Glutamatergic neuron (in vitro differentiated cells): ENCODE measurements at places on chromosomes 13 and 19.

GRCh38 chr19:7159105-7159933, 89.8 kb downstream of the ZNF557 start:
- no peak overlapping the region for H3K4me3 ChIP-seq
- no peaks in the 10 kb centered on the region for H3K27me3 ChIP-seq
- no peak overlapping the region for H3K27ac ChIP-seq

GRCh38 chr13:27355894-27356293, 68.5 kb upstream of the GTF3A start:
- H3K27ac ChIP-seq, result no peak overlapping the region
- no peak overlapping the region for H3K4me3 ChIP-seq
- H3K4me1 ChIP-seq, result peaks cover 10% of the 10 kb centered on the region
- DNase-seq, result no peak

DNA sequence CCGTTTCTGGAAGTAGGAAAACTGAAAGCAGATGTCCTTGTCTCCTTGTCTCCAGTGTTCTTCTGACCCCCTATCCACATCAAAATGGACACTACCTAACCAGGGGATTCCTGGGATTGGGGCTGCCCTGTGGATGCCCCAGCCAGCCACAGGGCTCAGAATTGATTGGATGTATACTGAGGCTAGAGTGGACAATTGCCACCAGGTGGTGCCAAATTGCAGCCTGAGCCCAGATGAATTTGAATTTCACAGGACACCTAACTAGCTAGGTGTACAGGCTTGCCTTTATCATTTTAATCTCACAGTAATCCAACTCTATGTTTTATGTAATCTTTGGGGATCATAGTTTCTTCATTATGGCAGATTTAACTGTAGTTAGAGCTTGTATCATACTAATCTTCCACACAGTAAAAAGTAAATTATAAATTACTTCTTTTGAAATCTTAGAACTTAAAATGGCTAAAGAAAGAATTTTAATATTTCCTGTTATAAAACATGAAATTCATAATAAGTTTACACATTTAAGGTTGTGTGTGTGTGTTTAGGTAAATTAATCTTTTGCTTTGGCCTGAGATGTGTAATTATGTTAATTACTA, 58.0 kb downstream of the PIBF1 start:
- no peaks in the 10 kb centered on the region for H3K4me1 ChIP-seq
- peak; percentile 57 for DNase-seq
- H3K27me3 ChIP-seq, result no peaks in the 10 kb centered on the region
- peaks cover 4% of the 10 kb centered on the region for H3K36me3 ChIP-seq

- H3K4me3 ChIP-seq, result no peak overlapping the region
- H3K27me3 ChIP-seq, result no peaks in the 10 kb centered on the region
- H3K4me1 ChIP-seq, result peaks cover 8% of the 10 kb centered on the region
- no peak for DNase-seq
- H3K27ac ChIP-seq, result peak overlapping the region; percentile 50
These were observed 56.5 kb downstream of the INTS6 start for GRCh38 chr13:51396352-51396751.

- H3K27ac ChIP-seq, result no peak overlapping the region
- no peak for DNase-seq
- no peaks in the 10 kb centered on the region for H3K27me3 ChIP-seq
These were observed 521.2 kb upstream of the NBEA start for GRCh38 chr13:34420702-34421346.

- DNase-seq, result no peak
- H3K4me1 ChIP-seq, result peaks cover 12% of the 10 kb centered on the region
- H3K27ac ChIP-seq, result no peak overlapping the region
- H3K4me3 ChIP-seq, result no peak overlapping the region
- no peaks in the 10 kb centered on the region for H3K36me3 ChIP-seq
- H3K27me3 ChIP-seq, result peaks cover 10% of the 10 kb centered on the region
These were observed 17.3 kb downstream of the HMGB1 start for GRCh38 chr13:30448441-30448840.

DNA sequence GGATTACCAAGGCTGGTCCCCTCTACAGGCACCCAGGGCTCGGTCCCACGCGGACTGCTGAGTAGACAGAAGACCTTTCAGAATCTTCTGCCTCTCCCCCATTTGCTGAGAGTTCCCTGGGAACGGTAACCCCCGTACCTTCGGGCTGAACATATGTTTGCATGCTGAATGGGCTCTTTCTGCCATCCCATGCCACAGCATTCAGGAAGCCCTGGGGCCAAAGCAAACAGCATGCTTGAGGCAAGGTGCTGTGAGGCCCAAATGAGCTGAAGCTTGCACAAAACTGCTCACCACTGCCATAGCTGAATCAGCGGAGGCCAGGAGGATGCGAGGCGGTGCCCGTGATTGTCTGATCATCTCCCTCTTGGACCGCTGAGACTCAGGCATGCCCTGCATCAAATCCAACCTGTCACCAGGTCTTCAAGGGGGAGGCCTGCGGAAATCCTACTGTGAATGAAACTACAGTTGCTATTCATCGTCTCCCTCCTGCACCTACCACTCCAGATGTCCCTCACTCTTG, 16.3 kb upstream of the C19orf12 start:
- no peak overlapping the region for H3K4me3 ChIP-seq
- H3K27ac ChIP-seq, result no peak overlapping the region
- DNase-seq, result no peak
- peaks cover 3% of the 10 kb centered on the region for H3K27me3 ChIP-seq
- H3K36me3 ChIP-seq, result no peaks in the 10 kb centered on the region
- no peaks in the 10 kb centered on the region for H3K4me1 ChIP-seq

GRCh38 chr13:51959773-51960172, 51.5 kb downstream of the ATP7B start:
- H3K4me1 ChIP-seq, result no peaks in the 10 kb centered on the region
- peaks cover 1% of the 10 kb centered on the region for H3K36me3 ChIP-seq
- no peak overlapping the region for H3K4me3 ChIP-seq
- no peak overlapping the region for H3K27ac ChIP-seq
- H3K27me3 ChIP-seq, result no peaks in the 10 kb centered on the region
- DNase-seq, result no peak

- no peak for DNase-seq
- H3K36me3 ChIP-seq, result peaks cover 2% of the 10 kb centered on the region
- H3K27ac ChIP-seq, result peak overlapping the region; percentile 7
- peaks cover 5% of the 10 kb centered on the region for H3K27me3 ChIP-seq
- H3K4me3 ChIP-seq, result peak overlapping the region; percentile 48
These were observed 93.8 kb upstream of the C1QTNF9B start for GRCh38 chr13:23991119-23991518.

DNA sequence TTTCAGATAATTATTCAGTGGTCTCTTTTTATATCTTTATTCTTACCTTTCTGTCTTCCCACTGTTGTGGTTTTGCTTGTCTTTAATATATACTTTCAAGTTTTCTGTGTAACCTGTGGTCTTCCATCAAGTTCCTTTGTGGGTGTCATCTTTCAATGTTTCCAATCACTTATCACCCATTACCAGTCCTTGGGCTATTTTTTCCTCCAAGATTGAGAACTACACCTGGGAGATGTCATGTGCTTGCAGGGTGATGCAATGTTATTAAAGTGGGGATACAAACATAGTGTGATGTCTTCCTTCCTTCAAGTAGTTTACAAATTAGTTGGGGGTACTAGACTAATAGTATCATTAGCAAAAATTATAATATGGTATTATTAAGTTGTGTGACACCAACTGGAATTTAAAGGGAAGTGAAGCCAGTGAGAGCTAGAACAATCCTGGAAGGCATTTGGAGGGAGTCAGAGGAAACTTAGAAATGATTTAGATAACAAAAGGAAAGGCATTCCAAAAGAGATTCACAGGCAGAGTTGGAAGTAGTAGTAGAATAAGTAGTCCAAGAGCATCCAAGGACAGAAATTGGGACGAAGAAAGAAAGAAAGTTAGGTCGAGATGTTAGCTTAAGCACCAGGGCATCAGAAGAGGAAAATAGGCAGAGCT, 3.4 kb downstream of the FNDC3A start:
- no peaks in the 10 kb centered on the region for H3K36me3 ChIP-seq
- peak overlapping the region; percentile 41 for H3K27ac ChIP-seq
- DNase-seq, result no peak
- peaks cover 23% of the 10 kb centered on the region for H3K4me1 ChIP-seq
- H3K4me3 ChIP-seq, result peak overlapping the region; percentile 76
- H3K27me3 ChIP-seq, result peaks cover 13% of the 10 kb centered on the region

DNA sequence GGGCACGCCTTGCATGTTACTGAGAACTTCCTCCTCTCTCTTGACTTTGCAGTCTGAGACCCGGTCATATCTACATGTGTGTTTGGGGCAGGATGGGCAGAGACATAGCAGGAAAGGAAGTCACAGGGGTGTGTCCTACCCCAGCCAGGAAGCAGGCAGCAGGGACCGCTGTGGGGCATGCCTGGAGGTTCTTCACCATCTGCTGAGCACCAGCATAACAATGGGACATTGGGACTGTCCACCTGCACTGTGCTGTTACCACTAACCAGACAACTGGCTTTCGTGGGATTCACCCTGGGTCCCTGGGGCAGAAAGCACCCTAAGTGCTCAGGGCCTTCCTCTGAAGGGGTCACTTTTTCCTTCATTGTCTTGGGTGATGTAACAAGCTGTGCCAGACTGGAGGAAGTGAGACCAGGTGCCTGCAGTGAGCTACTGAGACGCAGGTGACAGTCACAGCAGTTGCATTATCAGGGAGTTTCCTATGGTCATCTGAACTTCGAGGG, 2.6 kb upstream of the HAUS5 start:
- no peak overlapping the region for H3K4me3 ChIP-seq
- no peaks in the 10 kb centered on the region for H3K4me1 ChIP-seq
- no peak for DNase-seq
- no peak overlapping the region for H3K27ac ChIP-seq

GRCh38 chr13:91879360-91879759, 480.9 kb downstream of the GPC5 start:
- no peak overlapping the region for H3K4me3 ChIP-seq
- no peaks in the 10 kb centered on the region for H3K27me3 ChIP-seq
- peaks cover 3% of the 10 kb centered on the region for H3K4me1 ChIP-seq
- DNase-seq, result no peak
- no peaks in the 10 kb centered on the region for H3K36me3 ChIP-seq

GRCh38 chr19:12790628-12791344, 500 bp upstream of the JUNB start:
- H3K4me1 ChIP-seq, result peaks cover 21% of the 10 kb centered on the region
- peaks cover 11% of the 10 kb centered on the region for H3K27me3 ChIP-seq
- peak overlapping the region; percentile 76 for H3K4me3 ChIP-seq
- no peak for DNase-seq
- H3K36me3 ChIP-seq, result no peaks in the 10 kb centered on the region

DNA sequence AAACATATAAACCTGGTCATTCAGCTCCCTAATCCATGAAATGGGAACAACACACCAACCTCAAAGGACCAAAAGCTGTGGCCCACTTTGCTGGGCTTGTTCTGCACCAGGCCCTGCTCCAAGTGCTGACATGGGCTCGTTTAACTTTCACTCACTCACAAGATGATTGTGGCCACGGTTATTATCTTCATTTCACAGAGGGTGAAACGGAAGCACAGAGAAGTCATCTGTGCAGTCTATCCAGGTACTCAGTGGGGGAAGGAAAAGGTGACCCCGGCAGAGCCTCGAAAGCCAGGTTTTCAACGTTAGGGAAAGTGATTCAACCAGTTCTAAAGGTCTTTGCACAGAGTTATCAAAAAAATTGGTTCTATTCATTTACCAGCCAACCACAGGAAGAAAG, 68.0 kb downstream of the CRYL1 start:
- no peaks in the 10 kb centered on the region for H3K4me1 ChIP-seq
- no peak overlapping the region for H3K27ac ChIP-seq
- H3K36me3 ChIP-seq, result no peaks in the 10 kb centered on the region

DNA sequence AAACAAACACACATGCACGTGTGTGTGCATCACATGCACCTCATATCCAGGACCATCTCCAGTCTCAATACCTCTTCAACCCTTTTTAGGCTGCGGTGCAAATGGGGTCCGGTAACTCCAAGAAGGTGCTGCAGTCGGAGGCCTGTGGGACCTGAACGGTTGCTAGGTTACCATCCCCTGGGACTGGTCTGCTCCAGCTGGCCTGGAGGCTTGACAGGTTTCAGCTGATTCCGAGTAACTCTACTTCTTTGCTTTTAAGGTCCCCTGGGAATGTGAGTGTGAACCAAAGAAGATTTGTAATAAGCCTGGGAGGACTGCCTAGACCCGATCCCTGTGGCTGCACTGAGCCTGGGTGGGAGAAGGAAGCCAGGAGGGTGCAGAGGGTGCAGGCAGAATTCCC, 117.5 kb downstream of the CCNA1 start:
- peak overlapping the region; percentile 75 for H3K4me3 ChIP-seq
- H3K4me1 ChIP-seq, result peaks cover 52% of the 10 kb centered on the region
- no peaks in the 10 kb centered on the region for H3K27me3 ChIP-seq
- peak; percentile 83 for DNase-seq
- peaks cover 7% of the 10 kb centered on the region for H3K36me3 ChIP-seq

GRCh38 chr13:72198967-72199560, 332.1 kb upstream of the DACH1 start:
- H3K4me3 ChIP-seq, result no peak overlapping the region
- no peaks in the 10 kb centered on the region for H3K36me3 ChIP-seq
- no peaks in the 10 kb centered on the region for H3K27me3 ChIP-seq
- no peak for DNase-seq
- H3K4me1 ChIP-seq, result peaks cover 5% of the 10 kb centered on the region

GRCh38 chr19:3075605-3076431, 13.5 kb upstream of the TLE5 start:
- H3K36me3 ChIP-seq, result no peaks in the 10 kb centered on the region
- H3K27me3 ChIP-seq, result peaks cover 7% of the 10 kb centered on the region

DNA sequence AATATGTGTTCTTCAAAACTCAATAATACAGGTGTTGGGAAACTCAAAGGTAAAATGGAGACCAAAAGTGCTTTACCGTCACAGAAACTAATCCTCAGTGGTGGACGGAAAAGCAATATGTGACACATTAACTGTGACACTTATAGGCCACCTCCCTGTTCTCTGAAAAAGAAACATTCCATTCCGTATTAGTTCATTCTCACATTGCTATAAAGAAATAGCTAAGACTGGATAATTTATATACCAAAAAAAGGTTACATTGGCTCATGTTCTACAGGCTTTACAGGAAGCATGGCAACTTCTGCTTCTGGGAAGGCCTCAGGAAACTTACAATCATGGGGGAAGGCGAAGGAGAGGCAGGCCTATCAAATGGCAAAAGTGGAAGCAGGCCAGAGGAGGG, 435.3 kb upstream of the HTR2A start:
- DNase-seq, result no peak
- no peaks in the 10 kb centered on the region for H3K27me3 ChIP-seq
- no peak overlapping the region for H3K27ac ChIP-seq
- H3K36me3 ChIP-seq, result no peaks in the 10 kb centered on the region

DNA sequence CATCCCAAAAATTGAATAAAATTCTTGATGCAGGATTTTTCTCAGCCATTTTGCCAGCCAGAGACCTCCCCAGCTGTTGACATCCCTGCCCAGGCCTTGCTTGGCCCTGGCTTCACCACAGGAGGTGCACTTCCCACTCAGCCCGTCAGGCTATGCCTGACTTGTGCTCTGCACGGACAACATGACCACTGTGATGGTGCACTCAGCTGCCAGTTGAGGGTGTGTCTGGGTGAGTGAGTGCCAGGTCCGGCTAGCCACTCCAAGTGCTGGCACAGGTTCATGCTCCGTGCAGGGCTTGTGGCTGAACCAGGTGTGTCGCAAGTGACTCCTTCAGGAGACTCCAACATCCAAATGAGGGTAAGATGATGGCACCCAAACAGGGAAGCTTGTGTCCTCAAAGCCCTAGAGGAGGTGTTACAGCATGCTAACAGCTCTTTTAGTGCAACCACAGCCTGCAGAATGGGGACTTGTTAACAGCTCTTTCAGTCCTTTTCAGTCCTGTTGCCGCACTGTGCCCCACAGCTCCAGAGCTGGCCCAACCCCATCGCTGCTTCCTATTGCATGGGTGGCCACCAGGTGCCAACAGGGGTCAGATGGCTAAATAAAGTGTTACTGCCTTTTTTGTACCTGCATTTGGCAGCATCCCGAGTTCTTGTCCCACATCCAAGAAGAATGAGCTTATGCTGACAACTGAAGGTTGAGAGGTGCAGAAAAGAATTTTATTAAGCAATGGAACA, 380.7 kb downstream of the SLITRK5 start:
- H3K4me1 ChIP-seq, result no peaks in the 10 kb centered on the region
- H3K27ac ChIP-seq, result no peak overlapping the region
- DNase-seq, result no peak
